ENCODE measurements at places on chromosomes 5 and 9.
A peak's percentile ranks its signal among the peaks of the same experiment; 100 is the strongest.

- no peak for DNase-seq
Measured at GRCh38 chr9:107929443-107929842, 439.9 kb upstream of the KLF4 start.

DNA sequence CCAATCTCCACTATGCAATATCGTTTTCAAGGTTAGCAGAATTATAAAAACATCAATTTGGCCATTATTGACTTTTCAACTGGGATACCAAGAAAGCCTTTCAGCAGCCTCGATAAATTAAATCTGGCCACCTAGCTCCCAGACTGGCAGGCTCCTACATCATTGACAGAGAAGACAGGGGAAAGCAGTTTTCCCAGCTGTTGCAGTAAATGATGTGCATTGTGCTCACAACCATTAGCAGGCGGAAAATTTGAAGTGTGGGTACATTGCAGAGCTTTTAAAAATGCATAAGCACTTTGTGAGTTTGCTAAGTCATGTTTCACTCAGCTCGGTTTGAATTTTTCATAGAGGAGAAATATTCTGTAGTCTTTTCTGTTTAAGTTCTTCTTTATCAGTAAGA, 297.9 kb downstream of the KCTD16 start:
- DNase-seq = no peak

- DNase-seq = no peak
Measured at GRCh38 chr9:117828466-117828865, 124.3 kb downstream of the TLR4 start.

DNA sequence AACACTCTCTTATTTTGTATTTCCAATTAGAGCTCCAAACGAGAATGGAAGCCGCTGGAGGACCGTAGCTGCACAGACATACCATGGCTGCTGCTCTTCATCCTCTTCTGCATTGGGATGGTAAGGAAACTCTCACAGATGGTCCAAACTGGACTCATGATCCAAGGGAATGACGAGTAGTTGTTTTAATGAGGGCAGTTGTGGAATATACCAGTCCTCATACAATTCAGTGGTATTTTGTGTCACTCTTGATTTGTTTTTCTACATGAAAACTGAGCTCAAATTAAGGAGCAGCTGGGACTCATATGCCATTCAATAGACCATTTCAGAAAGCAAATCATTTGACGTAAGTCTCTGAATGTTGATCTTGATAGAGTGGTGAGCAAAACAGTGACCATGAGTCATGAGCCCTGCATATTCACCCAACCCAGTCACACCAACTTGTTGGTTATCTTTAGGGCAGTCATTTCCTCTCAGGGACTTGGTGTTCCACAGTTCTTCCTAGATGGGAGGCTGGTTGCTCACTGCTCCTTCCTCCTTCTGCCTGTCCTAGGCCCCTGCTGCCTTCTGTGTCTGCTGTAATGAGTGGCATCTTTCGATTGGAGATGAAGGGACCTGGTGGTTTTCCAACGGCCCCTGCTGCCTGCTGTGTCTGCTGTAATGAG, 54.9 kb downstream of the SLC44A1 start:
- no peak for DNase-seq

DNA sequence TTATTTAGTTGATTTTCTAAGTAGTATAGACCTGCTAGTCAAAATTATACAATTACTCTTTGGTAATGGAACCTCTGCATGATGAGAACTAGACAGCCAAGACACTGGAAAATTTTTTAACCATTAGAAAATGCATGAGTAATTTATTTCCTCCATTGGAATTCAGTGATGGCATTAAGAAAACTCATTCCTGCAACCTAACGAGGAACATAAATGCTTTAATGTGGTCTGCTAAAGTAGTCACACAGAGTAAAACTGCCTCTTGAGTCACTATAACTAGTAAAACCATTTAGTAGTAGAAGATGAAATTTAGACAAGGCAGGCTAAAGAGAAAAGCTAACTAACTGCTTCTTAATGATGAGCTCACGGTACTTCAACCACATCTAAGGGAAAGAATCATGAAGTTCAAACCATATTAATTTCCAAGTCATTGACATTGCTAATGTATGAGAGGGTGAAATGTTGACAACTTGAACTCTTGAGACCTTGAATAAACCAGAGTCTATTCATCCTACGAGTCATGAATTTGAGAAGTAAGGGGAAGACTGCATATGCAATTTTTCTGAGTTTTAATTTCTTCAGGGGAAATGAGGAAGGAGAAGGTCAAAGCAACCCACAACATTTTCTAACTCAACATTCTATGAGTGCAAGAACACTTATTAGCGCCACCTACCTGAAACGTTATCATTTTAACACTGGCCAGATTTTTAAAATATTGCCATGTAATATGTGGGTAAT, 74.4 kb downstream of the GLIS3 start:
- DNase-seq = no peak

DNA sequence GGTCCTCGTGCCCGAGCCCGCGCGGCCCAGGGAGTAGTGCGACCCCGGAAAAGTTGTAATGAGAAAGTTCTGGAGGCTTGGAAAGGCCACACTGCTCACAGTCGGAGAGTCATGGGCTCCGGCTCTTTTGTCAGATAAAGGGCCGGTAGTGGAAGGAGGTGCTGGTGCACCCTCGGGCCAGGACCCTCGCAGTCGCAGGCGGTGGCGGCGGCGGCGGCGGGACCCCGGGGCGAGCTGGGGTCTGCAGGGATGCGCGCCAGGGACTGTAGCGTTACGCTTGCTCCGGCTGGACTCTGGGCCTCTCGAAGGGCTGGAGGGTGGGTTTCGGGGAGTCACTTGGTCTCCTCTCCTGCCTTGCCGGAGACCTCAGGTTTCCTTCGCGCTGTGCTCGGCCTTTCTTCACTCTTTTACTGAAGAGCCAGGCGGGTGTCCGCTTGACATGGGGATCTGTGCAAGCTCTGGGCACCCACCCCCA, 1.5 kb downstream of the RORB start:
- DNase-seq = peak; percentile 67
